ENCODE measurements at places on chromosomes 5 and 9. TPM values are rescaled to one million over a fixed set of nuclear protein-coding genes. Genes with fewer than 3 reads are reported as not detected.

Gene SLC4A9
- total RNA-seq: 0.23 TPM

Gene FBP1
- 1.2 TPM for total RNA-seq

Gene PCDHGB6
- total RNA-seq: 17.8 TPM

Gene ZNG1F
- 17.1 TPM for total RNA-seq

Gene PTGDS
- 93.2 TPM for total RNA-seq

Gene FST
- 4.4 TPM for total RNA-seq

Measured in diencephalon (tissue), 1 donor.